ENCODE measurements at places on chromosomes 5 and 9.

DNA sequence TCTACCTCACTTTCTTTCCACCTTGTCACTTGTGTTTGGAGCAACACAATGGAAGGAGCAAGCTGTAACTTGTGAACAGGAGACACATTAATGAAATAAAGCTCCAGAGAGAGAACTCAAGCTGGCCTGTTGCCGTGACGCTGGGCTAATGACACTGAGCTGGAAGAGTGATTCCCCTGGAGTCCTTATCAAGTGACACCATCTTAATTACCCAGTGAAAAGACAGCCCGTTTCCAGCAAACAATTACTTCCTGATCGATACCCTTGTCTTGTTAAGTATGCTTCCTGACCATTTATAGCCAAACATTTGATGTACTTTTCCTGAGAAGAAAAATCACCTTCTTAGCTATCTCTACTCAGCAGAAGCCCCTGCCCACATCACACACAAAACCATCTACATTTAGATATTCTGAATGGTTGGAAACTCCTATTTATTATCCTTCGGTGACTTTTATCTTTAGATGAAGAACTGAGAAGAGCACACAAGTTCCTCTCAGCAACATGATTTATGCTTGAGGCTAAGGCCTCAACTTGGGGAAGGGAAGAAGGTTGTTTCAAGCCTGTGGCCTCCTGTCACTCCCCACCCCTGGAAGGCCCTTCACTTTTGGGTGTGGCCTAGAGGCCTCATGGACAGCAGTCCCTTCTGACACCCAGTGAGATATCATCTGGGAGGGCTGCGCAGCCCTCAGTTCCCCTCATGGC, 34.1 kb downstream of the CRHBP start:
- DNase-seq: no peak

DNA sequence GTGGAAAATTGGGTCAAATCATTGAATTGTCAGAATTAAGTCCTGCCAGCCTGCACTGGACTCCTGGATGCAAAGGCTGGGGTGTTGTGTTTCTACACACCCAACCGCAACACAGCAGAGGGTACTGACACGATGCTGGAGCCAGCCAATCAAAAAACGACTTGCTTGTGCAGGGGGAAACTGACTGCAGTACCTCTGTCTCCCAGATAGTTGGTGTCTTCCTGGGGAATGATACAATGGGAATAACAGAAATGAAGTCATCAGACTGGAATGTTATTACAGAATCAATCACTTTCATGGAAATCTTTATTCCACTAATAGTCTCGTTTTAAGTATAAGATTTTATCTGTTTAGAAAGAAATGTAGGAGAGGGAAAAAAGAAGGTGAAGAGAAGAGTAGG, 330.3 kb downstream of the MLLT3 start:
- no peak for DNase-seq

- no peak for DNase-seq
Observed at GRCh38 chr5:163410505-163410904, 26.9 kb upstream of the CCNG1 start.

- DNase-seq: no peak
Observed at GRCh38 chr9:109378316-109378715, 57.5 kb upstream of the EPB41L4B start.

- no peak for DNase-seq
Observed at GRCh38 chr9:127030814-127031740, 91.4 kb downstream of the ANGPTL2 start.

DNA sequence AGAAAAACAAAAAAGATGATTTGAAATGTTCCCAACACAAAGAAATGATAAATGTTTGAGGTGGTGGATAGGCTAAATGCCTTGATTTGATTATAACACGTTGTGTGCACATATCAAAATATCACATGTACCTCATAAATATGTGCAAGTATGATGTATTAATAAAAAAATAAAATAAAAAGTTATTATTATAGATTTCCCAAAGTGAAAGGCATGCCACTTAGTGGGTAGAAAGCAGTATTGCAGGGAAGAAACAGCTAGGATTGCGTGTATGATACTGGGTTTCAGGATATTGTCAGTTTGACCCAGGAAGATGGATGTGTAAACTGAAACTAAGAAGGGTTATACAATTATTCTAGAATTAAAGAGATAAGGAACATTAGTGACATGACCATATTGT, 3.6 kb upstream of the TMEM38B start:
- no peak for DNase-seq

GRCh38 chr9:116774421-116775180, 87.5 kb downstream of the TRIM32 start:
- DNase-seq: no peak

DNA sequence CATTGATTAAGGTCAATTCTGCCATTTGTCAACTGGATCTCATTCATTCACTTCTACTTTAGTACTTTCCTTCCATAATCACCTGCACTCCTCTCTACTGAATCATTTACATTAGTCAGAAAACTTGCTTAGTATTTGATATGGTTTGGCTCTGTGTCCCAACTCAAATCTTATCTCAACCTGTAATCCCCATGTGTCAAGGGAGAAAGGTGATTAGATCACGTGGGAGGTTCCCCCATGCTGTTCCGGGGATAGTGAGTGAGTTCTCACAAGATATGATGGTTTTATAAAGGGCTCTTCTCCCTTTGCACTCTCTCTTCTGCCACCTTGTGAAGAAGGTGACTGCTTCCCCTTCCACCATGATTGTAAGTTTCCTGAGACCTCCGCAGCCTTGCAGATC, 23.7 kb upstream of the UGCG start:
- DNase-seq: no peak

- no peak for DNase-seq
Observed at GRCh38 chr5:108615216-108615615, 132.5 kb upstream of the FER start.

DNA sequence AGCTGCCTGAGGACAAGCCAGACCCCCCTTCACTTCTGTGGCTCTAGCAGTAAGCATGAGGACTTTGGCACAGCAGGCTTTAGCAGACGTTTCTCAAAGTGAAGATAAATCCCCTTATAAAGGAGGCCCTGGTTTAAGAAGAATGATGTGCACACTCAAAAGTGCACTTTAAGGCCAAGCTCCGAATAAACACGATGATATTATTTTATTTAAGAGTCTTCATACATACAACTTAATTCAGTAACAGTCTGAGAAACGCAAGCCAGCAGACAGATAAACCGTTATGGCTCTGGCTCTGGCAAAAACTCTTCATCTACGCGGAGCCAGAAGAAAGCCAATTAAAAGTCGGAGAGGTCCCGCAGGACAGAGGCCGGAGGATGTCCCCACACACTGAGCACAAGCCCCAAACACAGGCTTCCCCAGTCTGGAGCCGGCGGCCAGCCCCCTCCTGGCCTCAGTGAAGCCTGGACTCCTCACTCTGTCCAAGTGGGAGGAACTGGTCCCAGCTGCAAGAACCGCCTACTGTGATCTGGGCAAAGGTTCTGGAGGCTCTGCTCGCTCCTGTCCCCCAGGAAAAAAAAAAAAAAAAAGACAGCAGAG, 44.6 kb downstream of the ADAMTS2 start:
- no peak for DNase-seq

DNA sequence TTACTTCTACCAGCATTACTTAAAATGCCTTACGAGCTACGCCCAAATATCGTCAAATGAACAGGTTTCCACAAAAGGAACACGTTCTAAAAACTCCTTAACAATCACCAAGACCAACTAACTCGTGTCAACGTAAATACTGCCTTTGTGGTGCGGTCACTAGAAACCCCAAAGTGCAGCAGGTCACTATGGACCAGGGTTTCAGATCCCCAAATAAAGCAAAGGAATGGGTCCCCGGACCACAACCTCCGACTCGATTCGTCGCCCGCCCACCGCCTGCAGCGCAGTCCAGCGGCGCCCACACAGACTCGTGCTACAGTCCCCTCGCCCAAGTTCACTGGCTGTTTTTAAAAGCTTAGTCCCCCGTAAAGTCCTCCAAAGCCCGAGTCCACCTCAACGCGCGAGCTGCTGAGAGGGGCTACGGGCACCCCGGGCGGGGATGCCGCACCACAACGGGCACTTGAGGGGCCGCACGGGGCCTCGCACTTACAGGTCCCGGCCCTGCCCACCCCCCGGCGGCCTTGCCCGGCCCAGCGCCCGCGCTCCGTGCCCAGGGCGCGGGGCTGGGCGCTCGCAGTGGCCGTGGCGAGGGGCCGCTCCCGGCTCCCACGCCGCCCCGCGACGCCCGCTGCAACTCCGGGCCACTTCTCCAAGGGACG, 1.1 kb downstream of the NFIB start:
- DNase-seq: no peak

DNA sequence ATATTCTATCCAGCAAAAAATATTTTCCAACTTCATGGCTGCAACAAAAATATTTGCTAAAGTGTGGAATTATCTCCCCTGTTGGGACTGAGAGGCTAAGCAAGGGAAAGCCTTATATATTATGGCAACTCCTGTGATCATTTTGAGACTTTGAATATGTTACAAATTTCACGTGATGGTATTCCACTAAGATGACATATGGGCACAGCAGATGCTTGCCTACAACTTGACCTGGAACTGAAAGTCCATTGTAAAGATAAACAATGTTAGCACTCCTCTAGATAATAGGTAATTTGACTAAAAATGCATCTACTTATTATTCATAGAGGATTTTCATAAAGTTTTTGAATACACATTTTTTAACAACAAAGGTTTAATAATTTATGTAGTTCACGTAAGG, 1141.5 kb upstream of the CDH6 start:
- no peak for DNase-seq

DNA sequence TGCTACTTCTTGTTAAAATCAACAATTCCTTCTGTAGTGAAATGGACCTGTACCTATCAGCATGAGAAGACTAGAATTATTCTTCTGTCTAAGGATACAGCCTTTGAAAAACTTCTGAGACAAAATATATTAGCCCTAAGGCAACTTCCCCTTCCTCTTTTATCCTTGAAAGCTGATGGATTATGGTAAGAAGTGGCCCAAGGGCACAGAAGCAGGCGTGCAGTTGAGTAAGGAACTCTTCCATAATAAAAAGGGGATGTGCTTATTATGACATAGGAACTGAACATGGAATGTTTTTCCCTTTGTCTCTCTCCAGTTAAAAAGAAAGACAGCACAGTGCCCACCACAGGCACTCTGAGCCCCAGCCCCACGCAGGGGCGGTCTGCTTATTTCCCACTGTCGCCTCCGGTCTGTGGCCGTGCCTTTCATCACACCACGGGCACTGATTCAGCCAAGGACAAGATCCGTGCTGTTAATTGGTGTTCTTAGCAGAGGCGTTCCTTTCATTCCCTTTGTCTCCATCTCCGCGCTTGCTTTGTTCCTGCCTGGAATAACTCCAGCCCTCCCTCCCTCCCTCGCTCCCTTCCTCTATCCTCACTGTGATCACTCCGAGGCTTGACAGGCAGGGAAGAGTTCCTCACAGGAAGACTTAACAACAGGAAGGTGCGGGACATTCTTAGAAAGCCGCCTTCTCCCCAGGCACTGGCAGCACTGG, 135.9 kb upstream of the OTULINL start:
- DNase-seq: no peak

GRCh38 chr5:167754501-167755021, 536.9 kb upstream of the WWC1 start:
- peak; percentile 26 for DNase-seq

DNA sequence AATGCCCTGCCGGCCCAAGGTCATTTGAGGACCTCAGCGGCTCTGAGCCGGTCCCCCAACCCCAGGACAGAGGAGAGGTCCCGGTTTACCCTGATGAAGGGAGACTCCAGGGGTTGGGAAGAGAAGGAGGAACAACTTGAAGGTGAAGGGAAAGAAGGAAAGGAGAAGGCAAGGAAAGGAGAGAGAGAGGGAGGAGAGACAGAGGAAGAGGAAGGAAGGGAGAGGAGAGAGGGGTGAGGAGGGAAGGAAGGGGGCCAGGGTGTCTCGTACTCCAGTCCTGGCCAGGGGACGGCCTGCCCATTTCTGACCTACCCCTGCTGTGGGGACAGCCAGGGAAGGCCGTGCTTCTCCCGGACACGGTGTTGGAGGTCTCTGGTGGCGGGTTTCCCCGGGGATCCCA, 1.9 kb downstream of the PRRX2 start:
- DNase-seq: no peak

GRCh38 chr9:82333671-82334070, 345.1 kb downstream of the SPATA31D1 start:
- DNase-seq: no peak

GRCh38 chr9:14277244-14277643, 36.7 kb downstream of the NFIB start:
- DNase-seq: no peak

DNA sequence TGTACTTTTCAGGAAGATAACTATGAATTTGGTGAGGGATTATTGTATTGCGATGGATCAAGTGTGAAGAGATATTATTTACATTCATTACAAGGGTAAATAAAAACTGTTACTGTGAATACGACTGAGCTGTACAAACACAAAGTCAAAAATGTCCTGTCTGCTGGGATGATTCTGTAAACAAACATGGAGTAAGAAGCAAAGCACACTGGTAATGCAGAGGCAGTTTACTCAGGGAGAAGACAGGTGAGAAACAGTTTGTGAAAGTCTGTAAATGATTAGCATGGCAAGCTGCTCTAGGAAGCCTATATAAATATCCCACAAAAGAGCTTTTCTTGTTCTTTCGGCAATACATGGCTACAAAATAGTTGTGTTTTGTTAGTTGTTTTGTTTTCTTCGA, 115.4 kb upstream of the GNA14 start:
- no peak for DNase-seq

DNA sequence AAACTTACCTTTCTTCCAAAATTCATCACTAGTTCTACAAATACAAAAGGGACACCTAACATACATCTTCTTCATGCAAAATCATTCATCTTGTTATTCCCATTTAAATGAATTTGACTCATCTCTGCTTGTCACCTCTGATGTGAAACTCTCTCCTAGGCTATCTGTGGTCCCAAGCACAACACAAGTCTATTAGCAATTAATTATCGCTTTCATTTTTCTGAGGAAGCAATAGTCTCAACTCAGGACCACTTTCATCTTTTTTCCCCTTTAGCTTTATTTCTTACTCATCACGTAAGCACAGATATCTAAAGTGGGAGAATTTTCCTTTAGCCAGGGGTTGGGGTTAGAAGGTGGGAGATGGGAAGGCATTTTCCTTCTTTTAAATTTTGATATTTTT, 131.9 kb downstream of the ST8SIA4 start:
- no peak for DNase-seq

DNA sequence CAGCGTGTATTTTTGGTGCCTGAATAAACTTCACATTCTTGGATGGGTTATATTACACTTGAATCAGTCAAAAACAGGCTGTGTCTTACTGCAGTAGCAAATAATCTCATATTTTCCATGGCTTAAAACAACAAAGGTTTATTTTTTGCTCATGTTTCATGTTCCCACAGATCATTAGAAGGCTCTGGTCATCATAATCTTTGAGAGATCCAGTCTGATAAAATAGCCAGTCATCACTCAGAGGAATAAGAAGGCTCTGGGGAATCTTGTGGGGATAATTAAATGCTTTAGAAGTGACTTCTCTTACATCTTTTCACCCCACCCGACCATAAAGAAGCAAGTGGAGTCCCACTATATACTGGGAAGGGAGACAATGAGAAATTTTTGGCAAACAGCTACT, 417.7 kb downstream of the PSAT1 start:
- no peak for DNase-seq
